Activated gamma-delta T cell treated with anti-CD3 and anti-CD28 coated beads, Interleukin-2, amount 50 U/mL, for 16 hours (primary cell): ENCODE measurements at places on chromosomes 6 and 20.

DNA sequence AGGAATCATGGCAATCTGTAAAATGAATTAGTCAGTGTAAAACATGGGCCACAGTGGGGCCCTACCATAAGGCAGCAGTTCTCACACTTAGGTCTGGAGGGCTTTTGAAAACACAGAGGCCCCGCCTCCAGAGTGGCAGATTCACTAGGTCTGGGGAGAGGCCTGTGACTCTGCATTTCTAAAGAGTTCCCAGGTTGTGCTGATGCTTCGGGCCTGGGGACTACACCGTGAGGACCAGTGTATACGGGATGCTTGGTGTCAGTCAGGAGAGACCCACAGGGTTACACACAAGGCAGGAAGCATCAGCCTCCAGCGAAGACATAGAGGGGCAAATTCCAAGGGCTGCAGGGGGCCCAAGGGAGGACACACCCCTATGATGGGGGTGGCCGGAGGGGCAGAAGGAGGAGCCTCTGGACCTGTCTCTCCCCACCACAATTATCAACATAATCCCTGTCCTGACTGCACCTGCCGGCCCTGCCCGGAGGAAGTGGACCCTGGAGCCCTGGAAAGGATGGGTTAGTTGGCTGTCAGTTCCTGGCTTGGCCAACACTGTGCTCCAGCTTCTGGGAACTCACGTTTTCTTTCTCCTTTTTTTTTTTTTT, 46.7 kb downstream of the FGD2 start:
- no peak for DNase-seq

DNA sequence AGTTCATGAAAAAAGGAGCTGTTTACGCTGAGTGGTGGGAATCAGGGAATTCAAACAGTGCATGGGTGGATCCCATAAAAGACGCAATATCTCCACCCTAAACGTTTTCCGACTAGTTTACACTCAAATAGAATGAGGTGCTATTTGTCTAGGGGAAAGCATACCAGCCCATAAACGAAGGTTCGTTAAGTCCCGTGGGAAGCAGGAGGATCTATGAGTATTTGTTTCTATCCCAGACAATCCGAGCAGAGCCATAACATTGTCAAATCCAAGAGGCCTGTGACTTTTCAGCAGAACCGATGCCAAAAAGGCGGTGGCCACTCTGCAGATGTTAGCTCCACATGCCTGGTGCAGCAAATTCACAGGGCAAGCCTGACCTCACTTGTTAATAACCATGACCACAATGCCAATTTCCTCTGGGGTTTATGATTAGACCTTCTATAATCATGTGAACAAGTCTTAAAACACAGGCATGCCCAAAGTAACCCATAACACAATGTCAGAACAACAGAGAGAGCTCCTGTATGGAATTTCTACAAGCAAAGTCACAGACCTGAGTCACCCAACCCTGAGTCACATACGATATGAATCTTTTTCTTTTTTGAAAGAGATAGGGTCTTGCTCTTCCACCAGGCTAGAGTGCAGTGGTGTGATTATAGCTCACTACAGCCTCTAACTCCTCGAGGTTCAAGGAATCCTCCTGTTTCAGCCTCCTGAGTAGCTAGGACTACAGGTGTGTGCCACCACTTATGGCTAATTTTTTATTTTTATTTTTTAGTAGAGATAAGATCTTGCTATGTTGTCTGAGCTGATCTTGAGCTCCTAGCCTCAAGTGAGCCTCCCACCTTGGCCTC, 123.3 kb downstream of the KIF13A start:
- DNase-seq: no peak

- DNase-seq: no peak
Measured at GRCh38 chr6:5270093-5270680, 8.9 kb downstream of the FARS2 start.

DNA sequence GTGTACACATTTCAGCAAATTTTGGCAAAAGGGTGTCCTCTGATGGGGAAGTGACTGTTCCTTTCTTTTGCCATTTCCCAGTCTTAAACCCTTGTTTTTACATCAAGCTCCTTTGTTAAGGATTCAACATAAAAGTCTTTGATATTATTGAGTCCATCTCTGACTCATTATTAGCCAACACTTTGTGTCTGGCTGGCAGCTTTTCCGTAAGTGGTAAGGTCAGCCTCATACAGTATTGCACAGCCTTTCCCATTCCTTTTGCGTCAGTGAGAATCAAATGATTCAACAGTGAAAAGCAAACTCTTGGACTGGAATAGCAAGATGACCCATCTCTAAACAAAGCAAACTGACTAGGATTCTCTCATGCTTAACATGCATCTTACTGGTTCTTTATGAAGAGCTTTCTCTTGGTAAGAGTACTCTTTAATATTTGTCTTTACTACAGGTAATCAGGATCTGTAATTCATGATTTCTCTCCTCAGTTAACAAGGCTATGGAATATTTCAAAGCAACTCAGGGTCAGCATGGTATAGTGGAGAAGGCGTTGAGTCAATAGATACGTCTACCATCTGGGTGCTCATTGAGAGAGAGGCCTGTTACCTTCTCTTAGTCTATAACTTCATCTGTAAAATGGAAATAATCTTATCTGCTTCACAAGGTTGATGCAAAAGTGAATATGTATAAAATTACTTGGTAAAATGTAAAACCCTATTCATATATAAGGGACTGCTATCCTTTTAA, 183.6 kb downstream of the PRL start:
- no peak for DNase-seq

DNA sequence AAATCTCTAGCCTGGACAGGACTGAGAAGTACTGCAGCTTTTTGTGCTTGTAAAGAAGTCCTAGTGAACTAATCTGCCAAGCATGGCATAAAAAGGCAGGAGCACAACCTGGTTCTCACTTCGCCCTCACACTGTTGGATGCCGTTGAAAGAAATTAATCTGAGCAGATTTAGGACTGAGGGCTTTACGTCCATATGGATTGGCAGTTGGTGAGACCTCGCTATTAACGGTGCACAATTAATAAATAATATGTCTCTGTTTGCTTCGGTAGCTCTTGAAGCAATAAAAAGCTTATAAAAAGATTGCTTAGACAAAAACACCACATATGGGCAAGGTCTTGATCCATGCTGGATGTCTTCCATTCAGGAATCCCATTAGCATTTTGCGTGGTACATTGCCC, 185.6 kb upstream of the EPHA7 start:
- DNase-seq: no peak

GRCh38 chr20:37007898-37008649, 56.6 kb upstream of the SAMHD1 start:
- DNase-seq: no peak

DNA sequence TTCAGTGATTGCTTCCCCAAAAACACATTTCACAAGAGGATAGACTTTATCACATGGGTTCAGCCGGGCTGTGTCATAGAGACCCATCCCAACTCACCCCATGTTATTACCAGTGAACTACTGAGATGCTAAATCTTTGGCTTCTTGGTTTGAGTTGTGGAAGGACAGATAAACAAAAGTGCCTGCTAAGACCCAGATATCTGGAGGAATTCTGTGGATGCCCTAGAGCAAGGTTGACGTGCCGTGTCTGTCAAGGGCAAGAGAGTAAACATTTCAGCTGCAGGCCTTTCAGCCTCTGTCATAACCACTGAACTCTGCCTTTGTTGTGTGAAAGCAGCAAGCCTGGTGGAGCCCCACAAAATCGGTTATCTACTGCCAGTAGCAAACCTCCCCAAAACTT, 11.2 kb upstream of the THBD start:
- no peak for DNase-seq

DNA sequence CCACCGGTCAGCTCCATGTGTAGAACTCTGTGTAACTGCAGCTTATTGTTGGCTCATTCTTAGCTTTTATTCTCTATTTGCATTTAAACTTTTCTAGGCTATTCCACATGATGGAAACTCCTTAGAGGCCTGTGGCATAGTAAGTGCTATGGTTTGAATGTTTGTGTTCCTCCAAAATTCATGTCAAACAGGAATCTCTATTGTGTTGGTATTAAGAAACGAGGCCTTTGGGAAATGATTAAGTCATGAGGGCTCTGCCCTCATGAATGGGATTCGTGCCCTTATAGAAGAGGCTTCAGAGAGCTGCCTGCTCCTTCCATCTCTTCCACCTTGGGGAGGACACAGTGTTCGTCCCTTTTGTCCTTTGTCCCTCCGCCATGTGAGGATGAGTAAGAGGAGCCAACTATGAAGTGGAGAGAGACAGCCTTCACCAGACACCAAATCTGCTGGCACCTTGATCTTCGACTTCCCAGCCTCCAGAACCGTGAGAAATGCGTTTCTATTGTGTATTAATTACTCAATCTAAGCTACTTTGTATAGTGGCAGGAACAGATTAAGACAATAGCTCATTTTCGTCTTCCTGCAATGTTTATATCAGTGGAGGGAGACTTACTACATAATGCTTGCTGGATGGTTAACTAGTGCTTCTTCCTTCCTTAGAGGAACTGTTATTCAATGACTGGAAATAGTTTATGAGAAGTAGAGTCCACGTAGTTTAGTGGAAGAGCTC, 361.1 kb downstream of the FARS2 start:
- DNase-seq: no peak
